ENCODE measurements at places on chromosomes 11 and 22.

- DNase-seq = no peak
These were observed 44.1 kb downstream of the MCM5 start for GRCh38 chr22:35443790-35444684.

DNA sequence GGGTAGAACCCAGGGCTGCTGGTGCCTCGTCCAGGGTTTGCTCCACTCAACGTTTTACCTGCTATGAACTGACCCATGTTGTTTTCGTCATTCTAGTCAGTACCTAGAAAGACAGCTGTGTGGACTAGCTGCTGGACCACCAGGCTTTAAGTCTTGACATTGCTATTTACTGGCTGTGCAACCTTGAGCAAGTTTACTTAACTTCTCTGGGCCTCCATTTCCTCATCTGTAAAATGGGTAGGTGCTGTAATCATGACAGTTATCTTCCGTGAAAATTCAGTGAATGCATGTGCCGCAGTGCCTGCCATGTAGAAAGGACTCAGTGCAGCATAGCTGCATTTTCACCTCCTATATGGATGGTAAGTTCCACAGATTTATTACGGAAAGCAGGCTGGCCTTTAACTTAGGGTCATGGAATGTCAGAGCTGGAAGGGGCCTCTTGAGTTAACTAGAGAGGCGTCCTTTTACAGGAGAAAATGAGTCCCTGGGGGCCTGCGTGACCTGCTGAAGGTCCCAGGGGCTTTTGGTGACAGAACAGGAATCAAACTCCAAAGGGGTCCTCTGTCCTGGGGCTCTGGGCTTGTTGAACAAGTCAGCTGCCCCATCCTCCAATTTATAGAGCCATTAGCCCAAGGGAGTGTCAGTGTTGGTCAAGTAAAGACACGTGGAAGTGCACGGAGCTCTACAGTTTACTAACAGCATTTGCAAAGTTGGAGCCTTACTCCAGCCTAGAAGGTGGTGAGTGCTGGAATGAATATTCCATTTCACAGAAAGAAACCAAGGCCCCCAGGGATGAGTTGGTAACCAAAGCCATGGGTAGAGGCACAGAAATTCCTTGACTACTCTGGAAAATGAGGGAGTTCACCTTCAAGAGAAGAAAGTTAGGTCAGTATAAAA, 12.0 kb upstream of the MALAT1 start:
- no peak for DNase-seq

GRCh38 chr11:68009391-68010089, 587 bp upstream of the ALDH3B1 start:
- DNase-seq = no peak

DNA sequence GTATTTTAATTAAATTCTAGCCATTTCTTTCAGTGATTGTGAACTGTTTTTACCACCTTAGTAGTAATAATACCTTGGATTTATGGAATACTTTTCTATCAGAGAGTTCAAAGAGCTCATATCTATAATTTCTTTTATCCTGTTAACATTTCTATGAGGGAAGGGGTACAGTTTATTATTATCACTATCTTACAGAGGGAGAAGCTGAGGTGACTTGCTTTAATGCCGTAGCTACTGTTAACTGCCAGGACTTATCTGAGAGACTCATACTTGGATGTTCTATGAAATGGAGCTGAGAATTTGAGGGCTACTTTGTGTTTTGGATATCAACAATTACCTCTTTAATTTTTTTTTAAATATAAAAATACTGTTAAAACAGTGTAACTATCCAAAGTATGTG, 3.3 kb downstream of the REXO2 start:
- DNase-seq = no peak

- DNase-seq = peak; percentile 38
These were observed 55.2 kb downstream of the NECTIN1 start for GRCh38 chr11:119673759-119674336.

DNA sequence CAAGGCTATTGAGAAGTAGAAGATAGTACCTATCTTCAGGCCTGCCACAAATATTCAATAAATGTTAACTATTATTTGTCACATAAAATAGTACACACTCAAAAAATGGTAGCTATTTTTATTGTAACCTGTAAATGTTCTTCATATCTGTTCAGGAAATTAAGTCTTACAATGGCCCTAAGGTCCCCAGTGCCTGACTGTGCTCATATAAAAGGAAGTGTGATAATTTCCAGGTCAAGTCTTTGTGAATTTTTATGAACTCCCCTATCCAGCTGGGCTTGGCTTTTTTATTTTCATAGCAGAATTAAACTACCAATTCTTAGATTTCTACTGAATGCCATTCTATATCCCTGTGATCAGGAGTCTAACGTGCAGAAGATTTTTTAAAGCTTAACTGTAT, 284.2 kb upstream of the PITPNB start:
- DNase-seq = no peak

GRCh38 chr11:2796508-2797113, 89.0 kb downstream of the CDKN1C start:
- DNase-seq = no peak

DNA sequence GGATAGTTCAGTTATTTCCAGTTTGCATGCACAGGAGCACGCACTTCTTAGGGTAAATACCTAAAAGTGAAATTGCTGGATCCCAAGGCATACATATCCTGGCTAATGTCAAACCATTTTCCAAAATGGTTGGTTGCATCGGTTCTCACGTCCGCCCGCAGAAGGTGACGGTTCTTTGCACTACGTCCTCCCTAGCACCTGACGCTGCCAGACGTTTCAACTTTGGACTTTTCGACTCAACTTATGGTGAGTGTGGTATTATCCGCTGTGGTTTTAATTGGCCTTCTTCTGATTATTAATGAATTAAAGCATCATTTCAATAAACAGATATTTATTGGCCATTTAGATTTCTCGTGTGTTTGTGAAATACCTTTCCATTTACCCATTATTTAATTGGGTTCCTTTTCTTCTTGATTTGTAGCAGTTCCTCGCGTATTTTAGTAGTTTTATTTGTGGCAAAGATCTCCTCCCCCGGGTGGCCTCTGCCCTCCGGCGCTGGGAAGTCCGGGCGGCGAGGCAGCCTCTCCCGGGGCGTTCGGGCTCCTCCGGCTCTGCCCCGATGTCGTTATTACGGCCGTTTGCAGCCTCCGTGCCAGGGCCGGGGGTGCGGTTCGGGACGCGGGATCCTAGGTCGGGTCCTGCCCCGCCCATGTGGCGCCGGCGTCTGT, at the start of gene JHY:
TSS of gene JHY (plus strand) at position 571 of the 668 bp plus-strand sequence. CDS start 3,091 bp downstream, outside the sequence.
- no peak for DNase-seq

GRCh38 chr11:9660886-9661285, 3.0 kb upstream of the SWAP70 start:
- no peak for DNase-seq

DNA sequence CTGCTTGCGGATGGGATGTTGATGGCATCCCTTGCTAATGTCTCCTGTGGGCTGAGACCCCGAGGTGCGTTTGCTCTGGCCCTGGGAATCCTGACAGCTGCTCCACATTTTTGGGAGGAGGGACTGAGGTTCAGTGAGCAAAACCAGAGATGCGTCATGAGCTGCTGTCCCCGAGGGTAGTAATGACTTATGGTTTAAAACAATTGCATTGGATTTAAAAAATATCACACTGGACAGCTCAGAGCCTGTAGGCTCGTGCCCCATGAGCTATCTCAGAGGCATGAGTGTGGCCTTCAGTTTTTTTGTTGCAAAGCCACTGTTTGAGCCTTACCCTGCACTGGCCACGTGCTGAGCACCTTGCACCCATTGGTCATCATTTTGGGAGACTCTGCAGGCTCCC, 20.9 kb upstream of the PARVG start:
- no peak for DNase-seq

- DNase-seq = peak; percentile 63
These were observed 496.4 kb downstream of the BUD13 start for GRCh38 chr11:116276051-116277044.

DNA sequence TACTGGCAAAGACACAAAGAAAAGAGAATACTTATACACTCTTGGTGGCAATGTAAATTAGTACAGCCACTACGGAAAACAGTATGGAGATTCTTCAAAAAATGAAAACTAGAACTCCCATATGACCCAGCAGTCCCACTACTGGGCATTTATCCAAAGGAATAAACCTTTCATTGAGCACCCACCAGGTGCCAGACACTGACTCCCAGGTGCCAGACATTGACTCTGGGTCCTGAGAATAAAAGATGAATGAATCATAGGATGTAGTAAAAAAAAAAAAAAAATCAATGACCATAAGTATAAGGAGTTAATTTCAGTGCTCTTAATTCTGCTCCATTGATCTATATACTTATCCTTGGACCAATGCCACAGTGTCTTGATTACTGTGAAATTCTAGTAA, 28.2 kb downstream of the HEPHL1 start:
- no peak for DNase-seq

DNA sequence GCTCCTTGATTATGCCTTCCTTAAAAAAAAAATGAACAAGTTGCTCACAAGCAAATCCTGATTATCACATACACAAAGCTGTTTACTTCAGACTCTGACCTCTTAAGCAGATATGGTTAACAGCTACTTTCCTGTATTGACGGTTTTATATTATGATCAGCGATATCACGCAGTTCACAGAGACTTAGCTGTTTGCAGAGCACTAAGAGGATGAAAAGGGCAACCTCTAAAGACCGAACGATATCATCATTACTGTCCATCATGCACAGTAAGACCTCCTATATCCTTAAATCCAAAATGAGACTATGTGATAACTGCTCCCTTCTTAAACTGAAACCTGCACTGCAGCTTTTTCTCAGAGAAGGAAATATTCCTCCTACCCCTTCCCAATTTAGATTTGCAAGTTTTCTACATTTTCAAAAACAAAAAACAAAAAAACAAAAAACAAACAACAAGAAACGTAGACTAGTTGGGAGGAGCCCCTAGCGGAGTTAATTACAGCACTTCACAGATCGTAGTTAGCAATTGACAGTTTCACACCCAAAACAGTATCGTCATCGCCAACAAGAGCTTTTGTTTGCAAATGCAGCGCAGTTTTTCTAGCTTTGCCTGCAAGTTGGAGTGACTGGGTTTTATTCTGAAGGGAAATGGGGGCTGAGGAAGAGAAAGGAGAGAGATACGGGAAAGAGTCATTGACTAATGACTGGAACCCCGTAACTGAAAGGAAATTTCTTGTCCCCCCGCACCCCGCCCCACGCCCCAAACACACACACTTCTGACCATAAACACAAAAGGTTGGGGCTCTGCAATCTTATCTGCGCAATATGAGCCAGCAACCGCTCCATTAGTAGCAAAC, 1.2 kb downstream of the DDX6 start:
- peak; percentile 9 for DNase-seq

- peak; percentile 15 for DNase-seq
These were observed 94.2 kb upstream of the TBCEL start for GRCh38 chr11:120929664-120930154.

DNA sequence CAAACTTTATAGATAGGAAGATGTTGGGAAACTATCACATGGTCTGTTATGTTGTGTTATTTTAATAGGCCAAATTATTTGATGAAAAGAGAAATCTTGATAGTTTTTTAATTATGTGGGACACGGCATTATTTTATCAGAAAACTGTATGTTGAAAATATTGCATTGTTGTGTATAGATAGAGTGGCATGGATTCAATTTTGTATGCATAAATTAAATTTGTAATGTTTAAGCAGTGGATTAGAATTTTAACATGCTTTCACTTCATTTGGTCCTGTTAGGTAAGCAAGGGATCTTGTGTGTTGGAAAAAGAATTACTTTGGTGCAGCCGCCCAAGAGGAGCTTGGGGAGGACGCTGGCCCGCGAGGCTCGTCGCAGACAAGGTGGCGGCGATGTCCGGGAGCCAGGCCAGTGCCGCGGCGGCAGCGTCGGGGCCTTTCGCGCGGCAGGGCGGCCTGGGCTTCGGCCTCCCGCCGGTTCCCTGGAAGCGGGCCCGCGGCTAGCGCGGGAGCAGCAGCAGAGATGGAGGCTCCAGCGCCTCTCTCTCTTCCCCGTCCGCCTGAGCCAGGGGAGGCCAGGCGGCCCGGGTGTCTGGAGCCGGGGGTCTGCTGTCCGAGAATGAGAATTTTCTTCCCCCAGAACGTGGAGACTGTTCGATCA, 82.7 kb downstream of the GGT1 start:
- no peak for DNase-seq

- no peak for DNase-seq
These were observed 27.5 kb upstream of the MTNR1B start for GRCh38 chr11:92941676-92942571.

DNA sequence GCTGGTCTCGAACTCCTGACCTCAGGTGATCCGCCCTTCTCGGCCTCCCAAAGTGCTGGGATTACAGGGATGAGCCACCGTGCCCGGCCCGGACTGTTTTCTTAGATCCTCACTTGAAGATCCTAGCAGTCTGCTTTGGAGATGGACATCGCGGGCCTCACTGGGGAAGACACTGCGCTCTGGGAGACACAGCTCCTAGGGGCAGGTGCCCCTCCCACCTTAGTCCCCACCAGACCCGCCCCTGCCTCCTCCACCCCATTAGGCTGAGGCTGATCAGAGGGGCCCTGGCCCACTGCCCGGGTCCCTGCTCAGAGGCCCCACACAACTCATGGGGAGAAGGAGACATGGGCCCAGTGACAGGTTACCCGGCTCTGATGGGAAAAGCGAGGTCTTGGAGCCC, 11.3 kb upstream of the LTO1 start:
- DNase-seq = no peak

GRCh38 chr22:37610480-37611129, 2.0 kb downstream of the GGA1 start:
- no peak for DNase-seq

GRCh38 chr11:105763594-105763993, 153.7 kb downstream of the GRIA4 start:
- no peak for DNase-seq

DNA sequence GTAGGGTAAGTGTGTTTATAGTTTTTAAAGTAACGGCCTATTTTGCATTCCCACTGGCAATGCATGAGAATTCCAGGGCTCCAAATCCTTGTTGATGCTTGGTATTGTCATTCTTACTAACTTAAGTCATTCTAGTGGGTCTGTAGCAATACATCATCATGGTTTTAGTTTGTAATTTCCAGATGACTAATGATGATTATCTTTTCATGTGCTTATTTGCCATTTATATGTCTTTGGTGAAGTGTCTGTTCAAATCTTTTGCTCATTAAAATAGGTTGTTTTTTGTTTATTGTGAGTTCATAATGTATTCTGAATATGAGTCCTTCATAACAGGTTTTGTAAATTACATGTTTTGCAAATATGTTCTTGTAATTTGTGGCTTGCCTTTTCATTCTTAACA, 31.2 kb downstream of the MTMR3 start:
- DNase-seq = no peak

DNA sequence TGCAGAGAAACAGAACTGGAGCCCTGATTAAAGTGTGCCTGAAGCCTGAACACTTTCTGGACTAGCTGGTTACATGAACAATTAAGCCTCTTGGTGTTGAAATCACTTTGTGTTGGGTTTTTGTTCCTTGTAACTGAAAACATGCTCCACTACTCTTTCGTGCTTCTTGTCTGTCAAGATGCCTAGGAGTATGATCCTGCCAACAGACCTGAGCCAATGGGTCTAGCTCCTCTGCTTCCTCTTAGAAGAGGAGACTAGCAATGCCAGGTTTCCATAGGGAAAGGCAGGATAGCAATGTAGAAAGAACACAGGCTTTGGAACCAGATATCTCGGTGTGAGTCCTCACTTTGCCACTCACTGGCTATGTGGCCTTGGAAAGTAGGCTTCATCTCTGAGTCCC, 40.3 kb downstream of the IRAG1 start:
- no peak for DNase-seq

GRCh38 chr11:110565357-110566336, 135.9 kb downstream of the FDX1 start:
- DNase-seq = no peak

GRCh38 chr11:35914816-35915215, 29.0 kb upstream of the LDLRAD3 start:
- DNase-seq = no peak
